Activated CD8-positive, alpha-beta memory T cell treated with anti-CD3 and anti-CD28 coated beads, Interleukin-2, amount 10 ng/mL, durations not matched to agents 7 days and 5 days (primary cell): ENCODE measurements at places on chromosomes 2 and 18. TPM values are rescaled to one million over a fixed set of nuclear protein-coding genes. Genes with fewer than 3 reads are reported as not detected.

DNA sequence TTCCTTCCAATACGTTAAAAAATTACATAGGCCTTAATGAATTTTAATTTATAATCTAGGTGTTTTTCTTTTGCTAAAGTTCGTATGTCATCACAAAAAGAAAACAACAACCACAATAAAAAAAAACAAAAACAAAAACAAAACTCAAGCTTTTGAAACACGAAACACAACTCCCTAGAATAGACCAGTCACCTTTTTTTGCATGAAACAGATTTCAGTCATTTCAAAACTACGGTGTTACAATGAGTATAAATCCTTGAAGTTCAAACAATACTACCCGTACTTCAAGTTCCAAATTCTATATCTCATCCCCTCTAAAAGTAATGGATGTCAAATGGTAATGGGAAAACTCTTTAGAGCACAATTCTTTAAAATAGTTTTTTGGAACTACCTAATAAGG is 142.4 kb downstream of the CDH2 start:
- DNase-seq: no peak

DNA sequence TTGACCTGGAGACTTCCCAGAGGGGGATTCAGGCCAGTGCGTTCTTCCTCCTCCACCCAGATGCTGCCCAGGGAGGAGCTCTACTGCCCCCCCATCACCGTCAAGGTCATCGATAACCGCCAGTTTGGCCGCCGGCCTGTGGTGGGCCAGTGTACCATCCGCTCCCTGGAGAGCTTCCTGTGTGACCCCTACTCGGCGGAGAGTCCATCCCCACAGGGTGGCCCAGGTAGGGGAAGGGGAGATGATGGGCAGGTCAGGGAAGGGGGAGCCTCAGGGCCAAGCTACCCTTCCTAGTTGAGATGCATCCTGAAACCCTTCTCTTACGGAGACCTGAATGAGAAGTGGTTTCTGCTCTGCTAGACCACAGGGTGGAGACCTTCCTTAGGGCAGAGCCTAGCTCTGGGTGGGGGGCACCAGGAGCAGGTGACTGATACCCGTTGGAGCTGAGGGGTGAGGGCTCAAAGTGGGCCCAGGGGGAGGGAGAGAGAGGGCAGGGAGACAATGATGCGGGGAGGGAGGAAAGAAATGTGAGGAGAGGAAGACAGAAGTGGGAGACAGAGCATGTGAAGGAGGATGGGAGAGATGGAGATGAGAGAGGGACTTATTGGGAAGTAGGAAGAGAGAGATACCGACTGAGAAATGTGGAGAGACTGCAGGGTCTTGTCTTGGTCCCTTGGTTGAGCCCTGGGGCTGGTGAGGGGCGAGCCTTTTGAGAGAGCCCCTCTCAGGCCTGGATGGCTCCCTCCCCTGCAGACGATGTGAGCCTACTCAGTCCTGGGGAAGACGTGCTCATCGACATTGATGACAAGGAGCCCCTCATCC is 159.4 kb downstream of the DYSF start:
- peak; percentile 31 for DNase-seq

GRCh38 chr2:168920504-168921157 is 19.5 kb downstream of the G6PC2 start:
- no peak for DNase-seq

DNA sequence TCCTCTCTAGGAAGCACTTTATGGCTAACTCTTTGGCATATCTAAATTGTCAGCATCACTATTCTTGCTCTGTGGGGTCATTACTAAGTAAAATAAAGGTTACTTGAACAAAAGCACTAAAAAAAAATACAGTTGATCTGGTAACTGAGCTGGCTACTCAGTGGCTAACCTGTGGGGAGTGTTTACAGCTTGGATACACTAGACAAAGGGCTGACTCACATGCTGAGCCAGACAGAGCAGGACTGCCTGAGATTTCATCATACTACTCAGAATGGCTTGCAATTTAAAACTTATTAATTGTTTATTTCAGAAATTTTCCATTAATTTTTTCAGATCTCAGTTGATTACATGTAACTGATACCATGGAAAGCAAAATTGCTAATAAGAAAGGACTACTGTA is 1690.4 kb upstream of the SLC39A10 start:
- DNase-seq: no peak

- no peak for DNase-seq
Measured at GRCh38 chr2:33859176-33859575, 260.1 kb upstream of the FAM98A start.

- no peak for DNase-seq
Measured at GRCh38 chr18:52694804-52695203, 354.8 kb downstream of the DCC start.

GRCh38 chr2:26521054-26521912 is 43.4 kb upstream of the OTOF start:
- DNase-seq: no peak

GRCh38 chr18:51151568-51152511 is 45.6 kb downstream of the MEX3C start:
- peak; percentile 74 for DNase-seq

DNA sequence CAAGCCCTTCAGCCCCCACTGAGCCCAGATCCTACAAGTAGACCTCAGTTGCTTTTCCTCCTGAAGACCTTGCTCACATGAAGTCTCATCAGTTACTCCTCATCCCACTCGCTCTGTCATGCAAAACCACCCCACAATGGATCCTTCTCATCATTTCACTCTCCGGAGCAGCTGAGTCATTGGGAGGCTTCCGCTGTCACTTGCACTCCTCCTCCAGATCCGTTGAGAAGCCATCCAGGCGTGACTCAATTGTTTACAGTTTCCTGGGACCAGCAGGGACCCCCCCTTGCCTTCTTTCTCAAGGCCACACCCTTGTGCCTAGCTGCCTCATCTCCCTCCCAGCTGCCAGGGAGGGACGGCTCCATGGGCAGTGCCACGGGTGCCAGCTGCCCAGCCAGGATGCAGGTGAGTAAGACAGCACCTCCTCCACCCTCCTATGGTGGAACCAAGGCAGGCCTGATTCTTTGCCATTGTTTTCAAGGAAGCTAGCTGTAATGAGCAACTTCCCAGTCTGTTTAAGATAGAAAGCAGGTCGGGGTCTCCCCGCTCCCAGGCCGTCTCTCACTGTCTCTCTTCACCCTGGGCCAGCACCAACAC is 16.3 kb downstream of the GPR55 start:
- DNase-seq: peak; percentile 64

DNA sequence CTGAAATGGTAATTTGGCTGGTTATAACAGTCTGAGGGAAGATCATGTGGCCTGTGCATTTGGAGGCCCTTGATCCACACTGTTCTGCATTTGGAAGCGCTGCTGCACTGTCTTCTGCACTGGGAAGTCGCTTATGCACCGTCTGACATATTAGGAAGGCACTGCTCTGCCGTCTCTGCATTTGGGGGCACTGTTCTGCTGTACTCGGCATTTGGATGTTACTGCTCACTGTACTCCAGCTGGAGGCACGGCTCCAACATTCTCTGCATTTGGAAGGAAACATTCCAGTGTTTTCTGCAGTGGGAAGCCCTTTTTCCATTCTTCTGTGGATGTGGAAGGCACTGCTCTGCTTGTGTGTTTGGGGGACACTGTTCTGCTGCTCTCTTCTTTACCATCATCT is 9.6 kb upstream of the PROM2 start:
- DNase-seq: no peak

GRCh38 chr18:42001801-42002200 is 46.8 kb downstream of the PIK3C3 start:
- DNase-seq: no peak

GRCh38 chr18:58584200-58585127 is 44.4 kb downstream of the ALPK2 start:
- DNase-seq: no peak

- DNase-seq: no peak
Measured at GRCh38 chr2:181658444-181658843, 1.5 kb upstream of the CERKL start.

DNA sequence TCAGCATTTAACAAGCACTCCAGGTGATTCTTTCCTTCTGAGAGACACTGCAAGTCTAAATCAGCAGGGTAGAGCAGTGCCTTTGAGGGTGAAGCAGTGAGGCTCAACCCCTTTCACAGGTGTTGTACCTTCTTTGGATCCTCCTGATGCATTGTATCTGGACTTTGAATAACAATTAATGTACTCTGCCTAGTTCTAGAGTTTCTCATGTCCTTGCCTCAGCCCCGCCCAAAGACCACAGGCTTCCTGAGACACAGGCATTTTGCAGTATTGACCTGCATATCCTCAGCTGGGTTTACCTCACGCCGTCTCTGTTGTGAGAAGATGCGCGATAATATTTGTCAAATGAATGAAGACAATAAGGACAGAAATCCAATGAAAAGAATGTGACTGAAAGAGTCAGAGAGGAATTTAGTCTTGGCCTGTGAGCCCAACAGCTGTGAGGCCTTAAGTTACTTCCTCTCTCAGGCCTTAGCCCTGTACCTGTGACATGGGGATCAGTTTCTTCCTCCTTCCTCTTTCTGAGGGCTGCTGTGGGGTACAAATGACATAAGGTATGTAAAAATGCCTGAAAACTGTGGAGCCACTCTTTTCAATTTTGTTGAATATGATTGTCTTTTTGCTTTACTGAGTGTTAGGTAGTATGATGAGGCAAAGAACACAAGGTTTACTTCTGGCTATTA is 43.7 kb downstream of the WIPF1 start:
- peak; percentile 72 for DNase-seq

DNA sequence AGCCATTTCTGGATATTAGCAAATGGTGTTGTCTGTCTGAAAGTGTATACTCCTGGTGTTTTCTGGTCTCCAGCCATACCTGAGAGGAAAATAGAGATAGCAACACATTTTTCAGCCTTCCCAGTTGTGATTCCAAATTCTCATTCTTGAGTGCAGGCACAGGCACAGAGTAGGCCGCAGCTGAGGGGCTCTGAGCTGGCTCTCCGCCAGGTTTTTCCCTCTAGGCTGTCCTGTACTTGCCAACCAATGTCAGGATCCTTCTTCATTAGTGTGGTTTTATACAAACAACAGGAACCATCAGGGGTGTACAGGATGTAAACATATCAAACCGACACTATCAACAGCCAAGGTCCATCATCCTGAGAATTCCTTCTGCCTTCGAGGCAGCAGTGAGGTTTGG is 1733.6 kb upstream of the CELF4 start:
- DNase-seq: no peak

DNA sequence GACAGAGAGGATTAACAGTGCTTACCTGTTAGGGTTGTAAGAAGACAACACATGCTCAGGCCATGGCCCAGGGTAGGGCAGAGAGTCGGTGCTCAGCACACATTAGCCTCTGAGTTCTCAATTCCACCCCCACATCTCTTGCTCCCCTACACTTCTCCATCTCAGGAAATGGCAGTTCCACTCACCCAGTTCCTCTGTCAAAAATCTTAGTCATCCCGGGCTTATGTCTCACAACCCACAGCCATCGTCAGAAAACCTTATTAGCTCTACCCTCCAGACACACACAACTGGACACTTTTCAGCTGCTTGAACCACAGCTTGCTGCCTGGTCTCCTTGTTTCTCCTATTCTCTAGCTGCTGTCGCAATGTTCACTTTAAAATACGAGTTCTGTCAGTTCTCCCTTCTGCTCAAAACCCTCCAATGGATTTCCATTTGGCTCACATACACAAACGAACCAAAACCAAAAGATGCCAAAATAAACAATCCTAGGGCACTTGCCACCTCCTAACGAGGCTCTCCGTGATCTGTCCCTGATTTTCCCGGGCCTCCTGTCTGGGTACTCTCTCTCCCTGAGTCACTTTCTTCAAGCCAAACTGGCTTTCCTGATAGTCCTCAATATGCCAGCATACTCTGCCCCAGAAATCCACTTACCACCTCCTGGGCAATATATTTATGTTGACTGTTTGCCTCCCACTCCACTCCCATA is 89.7 kb downstream of the KCTD1 start:
- DNase-seq: peak; percentile 42

- no peak for DNase-seq
Measured at GRCh38 chr2:29336341-29337241, 221.4 kb downstream of the CLIP4 start.

- no peak for DNase-seq
Measured at GRCh38 chr18:69789794-69790193, 157.9 kb downstream of the CD226 start.

DNA sequence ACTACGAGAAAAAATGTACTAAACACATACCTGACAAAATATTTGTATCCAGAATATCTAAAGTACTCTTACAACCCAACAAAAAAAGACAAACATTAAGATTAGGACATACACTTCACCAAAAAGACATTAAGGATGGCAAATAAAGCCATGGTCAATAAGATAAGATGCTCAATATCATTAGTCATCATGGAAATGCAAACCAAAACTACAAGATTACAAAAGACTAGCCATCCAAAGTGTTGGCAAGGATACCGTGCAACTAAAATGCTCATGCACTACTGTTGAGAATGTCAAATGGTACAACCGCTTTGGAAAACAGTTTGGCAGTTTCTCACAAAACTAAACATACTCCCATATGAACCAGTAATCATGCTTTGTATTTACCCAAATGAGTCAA is 29.7 kb downstream of the MAP3K2 start:
- no peak for DNase-seq

DNA sequence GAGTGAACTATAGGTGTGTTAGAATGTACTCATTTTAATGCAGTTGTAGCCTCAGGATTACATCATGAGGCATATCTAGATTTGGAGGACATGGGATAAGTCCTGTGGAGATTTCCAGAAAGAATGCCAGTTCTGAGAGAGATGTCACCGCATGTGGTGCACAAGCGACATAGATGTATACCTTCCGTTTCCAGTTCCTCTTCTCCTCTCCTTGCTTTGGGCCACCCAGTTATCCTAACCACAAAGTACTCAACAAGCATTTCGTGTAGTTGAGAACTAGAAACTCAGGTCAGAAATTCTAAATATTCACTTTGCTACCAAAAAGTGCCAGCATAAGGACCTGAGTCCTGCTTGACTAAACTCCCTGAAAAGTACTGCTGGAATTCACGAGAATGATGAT is 66.5 kb downstream of the KCTD18 start:
- no peak for DNase-seq

DNA sequence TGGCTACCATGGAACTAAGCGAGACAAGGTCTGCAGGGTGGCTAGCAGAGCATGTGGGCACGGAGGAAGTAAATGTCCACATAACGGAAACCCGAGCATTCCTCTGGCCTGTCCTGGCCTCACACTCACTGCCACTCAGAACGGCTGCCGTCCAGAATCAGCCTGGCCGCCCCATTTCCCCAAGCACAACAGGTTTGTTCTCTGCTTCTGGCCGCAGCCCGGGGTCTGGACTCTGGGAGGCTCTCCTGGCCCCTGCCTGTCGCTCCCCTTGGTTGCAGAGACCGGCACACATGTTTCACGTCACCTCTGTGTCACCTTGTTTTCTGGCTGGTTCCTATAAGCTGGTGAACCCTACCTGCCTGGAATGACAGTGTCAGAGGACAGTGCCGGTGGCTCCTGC is 69.3 kb downstream of the GLI2 start:
- DNase-seq: no peak

- DNase-seq: peak; percentile 62
Measured at GRCh38 chr2:190679813-190680591, 31.1 kb downstream of the NAB1 start.

GRCh38 chr2:232994446-232994845 is 18.6 kb downstream of the NGEF start:
- peak; percentile 19 for DNase-seq

GRCh38 chr18:49668574-49669275 is 106.9 kb downstream of the LIPG start:
- no peak for DNase-seq

Gene NOSTRIN
- total RNA-seq: not detected

Gene ZSWIM2
- total RNA-seq: not detected

Gene ANKRD62
- not detected for total RNA-seq

Gene SKOR2
- not detected for total RNA-seq

Gene CCBE1
- not detected for total RNA-seq

Gene ITPRIPL1
- total RNA-seq: 53.2 TPM

Gene DSG1
- not detected for total RNA-seq

Gene PUS10
- 9.5 TPM for total RNA-seq
